ENCODE measurements at places on chromosomes 13 and 19.

DNA sequence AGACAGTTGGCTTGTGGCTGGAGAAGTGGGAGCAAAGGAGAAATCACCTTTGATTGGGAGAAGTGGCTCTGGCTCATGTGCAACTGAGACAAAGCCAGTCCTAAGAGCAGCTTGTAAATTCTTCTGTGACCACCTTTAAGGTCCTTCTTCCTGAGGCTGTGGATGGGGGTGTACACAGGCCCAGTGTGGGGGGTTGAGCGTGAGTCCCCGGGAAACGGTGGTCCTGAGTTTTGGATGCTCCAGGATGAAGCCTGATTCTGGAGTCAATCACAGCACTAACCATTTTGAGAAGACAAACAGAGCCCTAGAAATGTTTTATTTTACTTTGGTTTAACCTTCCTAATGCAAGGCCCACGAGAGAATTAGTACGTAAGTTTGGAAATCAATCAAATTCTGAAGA lies 3.9 kb upstream of the CEBPA start:
- no peak for DNase-seq

DNA sequence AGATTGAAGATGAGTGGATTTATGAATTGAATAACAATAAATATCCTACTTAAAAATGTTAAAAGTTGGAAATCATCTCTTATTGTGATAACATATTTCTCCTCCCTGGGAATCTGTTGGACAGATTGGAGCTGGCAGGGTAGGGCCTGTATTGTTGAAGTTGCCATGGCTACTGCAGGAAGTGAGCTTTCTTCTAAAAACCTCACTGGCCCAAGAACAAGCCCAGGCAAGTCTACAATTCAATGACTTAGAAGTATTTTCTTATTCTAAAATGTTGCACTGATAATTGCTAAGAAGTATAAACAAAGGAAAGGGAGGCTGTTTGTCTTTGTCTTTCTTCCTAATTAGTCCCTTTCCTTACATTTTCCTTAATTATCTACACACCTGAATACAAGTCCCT lies 112.1 kb downstream of the DLEU7 start:
- DNase-seq = no peak

DNA sequence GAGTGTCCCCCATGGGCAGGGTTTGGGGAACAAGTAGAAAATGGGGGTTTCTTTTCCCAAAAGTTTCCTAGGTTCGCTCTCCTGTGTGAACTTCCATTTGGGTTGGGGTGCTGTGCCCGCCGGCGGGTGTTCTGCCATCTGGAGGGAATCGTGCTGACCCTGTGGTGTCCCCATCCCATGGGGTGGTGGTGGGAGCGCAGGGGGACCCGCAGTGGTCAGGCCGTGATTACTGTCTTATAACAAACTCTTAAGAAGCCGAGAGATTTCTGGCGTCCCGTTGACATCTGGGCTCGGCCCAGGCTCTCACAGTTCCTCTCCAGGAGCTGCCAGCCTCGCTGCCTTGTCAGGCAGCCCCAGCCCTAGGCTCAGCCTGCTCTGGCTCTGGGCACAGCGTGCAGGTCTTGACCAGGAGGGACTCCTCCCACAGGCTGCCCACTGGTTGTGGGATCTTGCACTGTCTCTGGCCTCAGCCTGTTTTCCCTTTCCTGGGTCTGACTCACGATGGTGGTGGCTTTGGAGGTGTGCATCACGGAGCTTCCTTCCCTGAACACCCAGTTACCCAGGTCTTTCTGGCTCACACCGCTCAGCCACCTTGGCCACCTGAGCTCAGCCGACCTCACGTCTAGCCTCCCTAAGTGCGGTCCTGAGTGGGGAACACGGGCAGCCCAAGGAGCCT lies 34.5 kb downstream of the PLEKHJ1 start:
- DNase-seq = no peak

- no peak for DNase-seq
These were observed 5.4 kb downstream of the LMTK3 start for GRCh38 chr19:48506138-48506733.

GRCh38 chr19:36246006-36246481 lies 31.1 kb downstream of the ZNF146 start:
- no peak for DNase-seq

DNA sequence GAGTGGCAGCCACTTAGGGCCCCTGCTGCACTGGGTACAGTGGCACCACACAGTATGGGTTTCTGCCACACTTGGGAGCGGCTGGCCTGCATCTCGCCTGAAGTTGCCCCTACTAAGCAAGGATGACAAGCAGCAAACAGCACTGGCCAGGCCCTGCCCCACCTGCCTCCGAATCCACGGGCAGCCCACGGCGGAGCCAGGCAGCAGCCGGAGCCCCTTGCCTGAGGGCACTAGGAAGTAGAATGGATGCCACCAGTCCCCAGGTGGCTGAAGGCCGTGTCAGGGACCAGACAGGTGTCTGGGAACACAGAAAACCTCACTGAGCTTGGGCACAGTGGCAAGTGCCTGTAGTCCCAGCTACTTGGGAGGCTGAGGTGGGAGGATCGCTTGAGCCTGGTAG lies 19.4 kb downstream of the MLLT1 start:
- no peak for DNase-seq

- DNase-seq = no peak
These were observed 21.8 kb downstream of the MCF2L start for GRCh38 chr13:112990783-112991182.
